ENCODE measurements at places on chromosomes 16 and 17.
A peak's percentile ranks its signal among the peaks of the same experiment; 100 is the strongest.

GRCh38 chr17:8468980-8469379, 33.3 kb downstream of the NDEL1 start:
- DNase-seq, result no peak

- DNase-seq, result no peak
These were observed 166.8 kb downstream of the SOX9 start for GRCh38 chr17:72287586-72287985.

DNA sequence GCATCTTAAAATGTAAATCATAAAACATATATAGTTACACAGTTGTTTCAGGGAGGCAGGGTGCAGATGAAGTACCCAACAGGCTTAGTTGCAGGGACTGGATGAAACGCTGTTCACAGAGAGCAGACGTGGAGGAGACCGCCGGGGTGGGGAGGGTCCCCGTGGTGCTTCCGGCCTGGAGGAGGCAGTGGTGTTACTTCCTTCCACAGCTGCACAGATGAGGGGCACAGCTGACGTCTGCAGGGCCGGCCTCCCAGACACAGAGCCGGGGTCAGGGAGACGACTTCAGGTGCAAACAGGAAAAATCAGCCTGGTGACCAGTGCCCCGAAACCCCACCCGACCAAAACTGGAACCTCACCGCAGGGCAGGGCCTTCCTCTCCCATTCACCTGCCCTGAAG, 17.1 kb downstream of the SPIRE2 start:
- no peak for DNase-seq

DNA sequence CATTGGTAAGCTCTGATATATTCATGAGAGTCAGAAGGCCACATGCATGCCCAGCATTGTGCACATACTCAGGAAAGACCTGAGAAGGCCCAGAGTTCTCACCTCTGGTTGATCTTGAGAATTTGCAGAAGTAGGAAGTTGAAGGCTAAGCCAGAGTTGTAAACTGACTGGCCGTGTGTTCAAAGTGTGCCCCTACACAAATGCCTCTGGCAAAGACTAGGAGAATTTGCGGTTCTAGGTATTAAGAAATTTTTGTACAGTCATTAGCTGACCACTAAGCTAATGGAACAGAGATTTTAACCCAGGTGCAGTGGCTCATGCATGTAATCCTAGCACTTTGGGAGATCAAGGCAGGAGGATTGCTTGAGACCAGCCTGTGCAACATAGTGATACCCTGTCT, 25.0 kb downstream of the FBXL20 start:
- no peak for DNase-seq

DNA sequence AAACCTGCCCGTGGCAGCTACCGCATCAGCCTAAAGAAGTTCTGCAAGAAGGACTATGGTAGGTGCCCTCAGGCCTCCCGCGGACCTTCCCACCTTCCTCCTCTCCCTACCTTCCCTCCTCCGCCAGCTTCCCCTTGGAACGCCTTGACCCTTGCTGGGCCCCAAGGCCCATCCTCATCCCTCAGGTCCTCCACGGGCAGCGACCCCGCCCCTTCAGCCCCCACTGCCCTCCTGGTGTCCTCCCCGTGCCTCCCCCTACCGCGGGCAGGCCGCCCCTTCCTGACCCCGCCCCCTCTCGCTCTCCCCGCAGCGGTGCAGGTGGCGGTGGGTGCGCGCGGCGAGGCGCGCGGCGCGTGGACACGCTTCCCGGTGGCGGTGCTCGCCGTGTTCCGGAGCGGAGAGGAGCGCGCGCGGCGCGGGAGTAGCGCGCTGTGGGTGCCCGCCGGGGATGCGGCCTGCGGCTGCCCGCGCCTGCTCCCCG, 1.4 kb upstream of the TBC1D24 start:
- no peak for DNase-seq

DNA sequence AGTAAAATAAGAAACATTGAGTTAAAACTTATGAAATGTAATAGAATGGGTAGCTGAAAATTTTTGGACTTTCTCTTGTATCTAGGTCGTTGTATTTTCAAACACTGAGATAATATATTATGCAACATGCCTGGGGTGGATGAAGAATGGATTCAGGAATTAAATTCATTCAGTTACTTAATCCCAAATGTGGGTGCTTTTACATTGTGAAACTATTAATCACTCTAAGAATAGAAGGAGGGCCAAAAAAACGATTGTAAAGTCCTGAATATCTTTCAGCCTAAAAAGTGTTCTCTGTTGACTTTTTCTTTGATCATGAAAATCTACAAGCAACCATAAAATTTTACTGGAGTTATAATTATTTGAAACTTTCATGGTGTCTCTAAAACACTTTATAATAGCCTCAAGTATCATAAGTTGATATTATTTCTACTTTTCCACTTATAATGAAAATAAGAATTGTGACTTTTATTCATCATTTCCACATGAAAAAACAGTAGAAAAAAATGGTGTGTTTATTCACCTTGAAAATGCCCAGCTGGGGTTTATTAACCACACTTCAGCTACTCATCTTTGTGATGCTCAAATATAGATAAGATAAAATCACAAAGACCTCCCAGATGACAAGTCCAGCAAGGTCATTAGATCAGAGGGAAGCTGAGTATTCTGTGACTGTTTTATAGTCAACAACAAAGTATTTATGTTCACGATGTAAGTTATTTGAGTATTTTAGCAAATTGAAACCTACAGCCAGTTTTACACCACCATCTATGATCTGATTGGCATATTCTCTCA, 619.9 kb upstream of the SOX9 start:
- DNase-seq, result no peak

GRCh38 chr16:53703590-53704444, at the start of the genes FTO and RPGRIP1L:
FTO (plus strand) TSS chr16:53704156.
RPGRIP1L (minus strand) TSS chr16:53703859; CDS start chr16:53700723, 3,136 bp downstream.
- DNase-seq, result peak; percentile 93

- DNase-seq, result no peak
These were observed 48.5 kb downstream of the ARHGAP27 start for GRCh38 chr17:45384047-45384788.

DNA sequence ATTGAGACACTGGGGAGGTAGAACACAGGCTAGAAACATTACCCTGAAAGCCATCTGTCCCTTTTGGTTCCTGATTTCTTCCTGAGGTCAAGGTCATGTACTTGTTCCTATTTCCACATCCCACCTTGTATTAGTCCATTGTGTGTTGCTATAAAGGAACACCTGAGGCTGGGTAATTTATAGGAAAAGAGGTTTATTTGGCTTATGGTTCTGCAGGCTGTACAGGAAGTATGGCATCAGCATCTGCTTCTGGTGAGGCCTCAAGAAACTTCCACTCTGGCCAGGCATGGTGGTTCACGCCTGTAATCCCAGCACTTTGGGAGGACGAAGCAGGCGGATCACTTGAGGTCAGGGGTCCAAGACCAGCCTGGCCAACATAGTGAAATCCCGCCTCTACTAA, 7.4 kb upstream of the MED9 start:
- no peak for DNase-seq

DNA sequence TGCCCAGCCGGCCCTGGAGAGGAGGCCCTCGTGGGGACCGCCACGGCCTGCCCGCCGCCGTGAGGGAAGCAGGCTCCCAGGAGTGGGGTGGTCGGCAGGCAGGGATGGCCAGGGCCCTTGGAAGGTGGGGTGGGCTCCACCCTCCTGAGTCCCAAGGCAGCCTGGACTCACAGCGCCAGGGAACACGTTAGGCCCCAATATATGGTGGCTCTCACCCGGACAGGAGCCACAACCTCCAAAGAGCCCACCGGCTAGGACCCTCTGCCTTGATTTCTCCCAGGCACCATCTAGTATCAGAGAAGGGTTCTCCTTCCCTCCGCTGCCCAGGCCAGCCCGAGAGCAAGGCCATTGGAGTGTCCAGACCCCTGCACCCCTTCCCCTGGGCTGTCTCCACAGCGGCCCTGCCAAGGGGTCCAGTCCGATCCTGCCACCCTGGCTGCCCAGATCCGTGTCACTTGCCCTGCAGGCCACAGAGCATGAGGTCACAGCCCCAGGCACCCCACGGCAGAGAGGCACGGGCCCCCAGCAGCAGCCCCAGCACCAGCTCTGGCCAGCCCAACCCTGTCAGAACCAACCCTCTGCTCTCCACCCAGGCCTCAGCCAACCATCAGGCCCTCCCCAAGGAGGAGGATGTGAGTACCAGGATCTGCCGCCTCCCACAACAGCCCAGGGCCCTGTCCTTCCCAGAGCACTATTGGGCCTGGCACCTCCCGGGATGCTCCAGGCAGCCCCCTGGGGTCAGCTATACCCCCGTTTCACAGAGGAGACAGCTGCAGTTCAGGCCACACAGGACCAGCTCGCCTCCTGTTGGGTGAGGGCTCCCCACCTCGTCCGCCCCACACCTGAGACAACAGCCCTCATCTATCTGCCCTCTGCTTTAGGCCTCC, 1.1 kb upstream of the AXIN1 start:
- DNase-seq, result no peak

- no peak for DNase-seq
These were observed 16.2 kb downstream of the CHP2 start for GRCh38 chr16:23771027-23771426.

DNA sequence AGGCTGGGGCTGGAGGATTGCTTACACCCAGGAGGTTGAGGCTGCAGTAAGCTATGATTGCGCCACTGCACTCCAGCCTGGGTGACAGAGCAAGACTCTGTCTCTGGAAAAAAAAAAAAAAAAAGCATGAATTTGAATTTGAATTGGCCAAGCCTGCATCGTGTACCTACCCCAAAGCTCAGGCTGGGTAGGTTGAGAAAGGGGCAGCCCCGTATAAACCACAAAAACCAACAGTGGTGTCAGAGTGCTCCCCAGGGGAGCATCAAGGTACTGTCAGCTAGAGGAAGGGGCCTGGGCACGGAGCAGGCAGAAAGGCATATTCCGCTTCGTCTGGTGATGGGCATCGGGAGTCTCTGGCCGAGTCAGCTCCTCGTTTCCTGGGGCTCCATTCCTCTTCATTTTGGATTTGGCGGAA, 40.9 kb downstream of the RAP1GAP2 start:
- peak; percentile 27 for DNase-seq

- DNase-seq, result no peak
These were observed 67.4 kb downstream of the PRKCA start for GRCh38 chr17:66369830-66370229.

DNA sequence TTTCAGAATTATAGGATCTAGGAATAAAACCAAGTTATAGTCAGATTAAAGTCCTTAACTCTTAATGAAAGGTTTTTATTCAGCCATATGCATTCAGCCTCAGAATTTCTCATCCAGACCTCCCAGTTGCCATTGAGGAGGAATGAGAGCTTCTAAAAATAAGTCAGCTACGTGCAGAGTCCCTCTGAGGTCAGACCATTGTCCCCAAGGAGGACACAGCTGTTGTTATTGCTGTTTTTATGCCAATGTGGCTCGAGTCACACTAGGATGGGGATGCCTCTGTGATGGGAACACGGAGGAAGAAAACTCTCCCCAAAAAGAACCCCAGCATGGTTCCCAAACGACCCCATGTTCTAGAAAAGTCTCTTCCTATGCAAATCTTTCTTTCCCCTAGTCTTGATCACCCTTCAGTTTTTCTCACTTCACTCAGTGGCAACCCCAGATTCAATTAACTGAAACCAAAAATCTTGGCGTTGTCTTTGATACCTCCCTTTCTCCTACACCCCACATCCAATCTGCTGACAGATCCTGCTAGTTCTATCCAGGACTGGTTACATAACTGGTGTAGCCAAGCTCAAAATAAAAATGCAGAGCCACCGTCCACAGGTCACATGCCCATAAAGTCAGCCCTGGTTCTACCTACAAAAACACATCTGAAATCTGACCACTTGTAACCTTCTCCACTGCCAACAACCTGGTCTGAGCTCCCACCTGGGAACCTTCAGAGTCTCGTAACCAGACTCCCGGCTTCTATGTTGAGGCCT, 138.2 kb upstream of the ERCC4 start:
- DNase-seq, result no peak

GRCh38 chr16:2475413-2476344, 752 bp downstream of the TBC1D24 start:
- no peak for DNase-seq

DNA sequence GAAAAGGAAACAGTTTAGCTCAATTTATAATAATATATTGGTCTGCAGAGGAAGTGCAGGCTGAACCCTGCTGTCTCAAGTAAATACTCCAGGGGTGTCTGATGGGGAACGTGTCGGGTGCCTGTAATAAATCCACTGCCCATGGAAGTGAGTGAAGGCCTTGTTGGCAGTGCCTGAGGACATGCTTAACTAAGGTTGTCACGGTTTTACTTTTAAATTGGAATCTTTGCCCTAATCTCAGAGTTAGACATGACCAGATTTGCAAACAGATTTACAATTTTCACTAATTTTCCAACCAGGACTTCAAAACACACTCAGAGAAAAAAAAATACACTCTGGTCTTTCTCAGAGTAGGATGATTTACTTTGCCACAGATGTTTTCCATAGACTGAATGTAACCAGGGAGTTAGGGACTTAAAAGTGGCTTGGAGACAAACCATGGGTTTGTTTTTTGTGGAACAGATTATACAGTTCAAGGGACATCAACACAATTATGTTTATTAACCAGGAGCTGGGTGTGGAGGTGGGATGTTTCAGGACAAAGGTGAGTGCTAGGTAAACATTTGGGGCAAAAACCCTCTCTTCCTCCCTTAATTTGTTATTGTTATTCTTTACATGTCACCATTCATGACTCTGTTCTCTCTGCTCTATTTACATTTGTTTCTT, 144.5 kb downstream of the FTO start:
- DNase-seq, result no peak

DNA sequence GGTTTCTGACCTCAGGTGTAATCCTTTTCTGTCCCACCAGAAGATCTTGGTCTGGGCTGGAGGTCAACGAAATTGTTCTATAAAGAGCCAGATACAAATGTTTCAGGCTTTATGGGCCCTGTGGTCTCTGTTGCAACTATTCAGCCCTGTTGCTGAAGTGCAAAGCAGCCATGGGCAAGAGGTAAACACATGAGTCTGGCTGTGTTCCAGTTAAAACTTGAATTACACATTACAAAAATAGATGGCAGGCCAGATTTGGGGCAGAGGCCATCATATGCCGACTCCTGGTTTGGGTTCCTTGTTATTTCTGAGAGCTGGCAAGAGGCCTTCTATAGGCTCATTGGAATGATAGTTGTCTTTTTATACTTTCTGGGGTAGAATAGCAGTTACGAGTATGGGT, 114.4 kb downstream of the SDR42E1 start:
- no peak for DNase-seq

GRCh38 chr17:51401279-51401678, 140.9 kb downstream of the UTP18 start:
- no peak for DNase-seq

GRCh38 chr16:497258-497657, 30.3 kb upstream of the CAPN15 start:
- no peak for DNase-seq

GRCh38 chr17:41593306-41593981, 6.7 kb upstream of the KRT14 start:
- no peak for DNase-seq
